Ecto neural progenitor cell (in vitro differentiated cells): ENCODE measurements at places on chromosomes 7 and 10.

DNA sequence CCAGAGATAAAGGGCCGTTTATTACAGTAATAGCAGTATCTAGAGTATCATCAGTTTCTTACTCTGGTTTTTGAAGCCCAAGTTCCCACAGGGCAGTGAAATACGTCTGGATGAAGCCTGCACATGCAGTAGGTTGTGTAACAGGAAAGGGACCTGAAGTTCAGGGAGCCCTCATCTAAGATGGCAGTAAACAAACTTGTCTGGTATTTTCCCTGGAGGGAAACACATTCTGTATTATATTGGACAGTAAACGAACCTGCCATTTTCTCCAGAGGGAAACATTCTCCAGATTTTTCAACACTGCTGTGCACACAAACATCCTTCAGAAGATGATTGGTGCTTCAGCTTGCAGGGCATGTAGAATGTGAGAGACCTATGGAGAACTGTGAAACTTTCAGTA is 189.9 kb downstream of the TFEC start:
- DNase-seq, result no peak

GRCh38 chr10:79422178-79422892 is 23.1 kb downstream of the ZCCHC24 start:
- no peak for DNase-seq

DNA sequence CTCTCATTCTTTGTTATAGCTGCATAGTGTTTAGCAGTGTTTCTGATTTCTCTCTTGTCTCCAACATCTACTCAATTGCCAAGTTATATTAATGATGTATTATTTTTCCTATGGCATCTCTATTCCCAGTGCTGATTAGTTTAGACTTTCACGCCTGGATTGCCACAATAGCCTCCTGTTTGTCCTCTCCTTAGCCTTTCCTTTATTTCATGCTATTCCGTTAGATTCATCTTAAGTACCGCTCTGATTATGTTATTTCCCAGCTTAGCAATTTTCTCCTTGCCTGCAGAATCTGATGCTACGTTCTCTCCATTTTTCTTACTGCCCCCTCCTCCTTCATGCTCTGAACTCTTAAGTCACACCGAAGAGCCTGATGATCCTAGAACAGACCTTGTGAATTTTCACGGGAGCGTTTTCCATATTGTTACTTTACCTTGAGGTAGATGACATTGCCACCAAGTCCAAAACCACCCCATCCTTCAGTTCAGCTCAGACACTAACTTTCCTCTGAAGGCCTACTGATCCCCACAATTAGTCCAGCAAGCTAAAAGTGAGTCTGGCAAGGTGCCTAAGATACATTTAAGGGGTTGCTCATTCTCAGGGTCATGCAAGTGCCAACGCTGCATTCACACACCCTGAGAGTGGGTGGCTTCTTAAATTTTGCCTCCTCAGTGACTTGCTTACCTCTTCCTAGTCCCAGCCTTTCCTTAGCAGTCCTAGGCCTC is 6.6 kb upstream of the NRF1 start:
- DNase-seq, result no peak

DNA sequence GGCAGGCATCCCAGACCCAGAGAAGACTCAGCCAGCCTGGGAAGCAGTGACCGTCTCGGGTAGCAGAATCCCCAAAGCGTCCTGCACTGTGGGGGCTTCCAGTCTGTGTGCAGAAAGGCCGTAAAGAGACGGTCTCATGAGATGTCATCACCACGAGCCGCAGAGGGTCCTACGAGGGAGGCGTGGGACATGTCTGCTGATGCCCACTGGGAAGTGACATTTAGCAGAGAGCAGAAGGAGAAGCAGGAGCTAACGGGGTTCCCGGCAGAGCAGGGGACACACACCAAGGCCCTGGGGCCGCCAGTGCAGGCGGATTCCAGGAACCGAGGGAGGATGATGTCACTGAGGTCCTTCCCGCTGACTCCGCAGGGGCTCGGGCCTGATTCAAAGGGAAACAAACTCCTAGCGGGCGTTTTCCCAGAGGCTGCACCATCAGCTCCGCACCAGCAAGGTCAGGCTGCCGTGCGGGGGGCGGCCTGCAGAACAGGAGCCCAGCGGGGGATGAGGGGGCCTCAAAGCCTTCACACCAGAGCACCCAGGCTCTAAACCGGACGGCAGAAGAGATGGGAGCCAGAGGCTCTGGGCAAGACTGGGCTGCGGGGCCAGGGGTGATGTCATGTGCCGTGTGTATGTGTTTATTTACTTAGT is 85.4 kb upstream of the PDGFA start:
- DNase-seq, result no peak

DNA sequence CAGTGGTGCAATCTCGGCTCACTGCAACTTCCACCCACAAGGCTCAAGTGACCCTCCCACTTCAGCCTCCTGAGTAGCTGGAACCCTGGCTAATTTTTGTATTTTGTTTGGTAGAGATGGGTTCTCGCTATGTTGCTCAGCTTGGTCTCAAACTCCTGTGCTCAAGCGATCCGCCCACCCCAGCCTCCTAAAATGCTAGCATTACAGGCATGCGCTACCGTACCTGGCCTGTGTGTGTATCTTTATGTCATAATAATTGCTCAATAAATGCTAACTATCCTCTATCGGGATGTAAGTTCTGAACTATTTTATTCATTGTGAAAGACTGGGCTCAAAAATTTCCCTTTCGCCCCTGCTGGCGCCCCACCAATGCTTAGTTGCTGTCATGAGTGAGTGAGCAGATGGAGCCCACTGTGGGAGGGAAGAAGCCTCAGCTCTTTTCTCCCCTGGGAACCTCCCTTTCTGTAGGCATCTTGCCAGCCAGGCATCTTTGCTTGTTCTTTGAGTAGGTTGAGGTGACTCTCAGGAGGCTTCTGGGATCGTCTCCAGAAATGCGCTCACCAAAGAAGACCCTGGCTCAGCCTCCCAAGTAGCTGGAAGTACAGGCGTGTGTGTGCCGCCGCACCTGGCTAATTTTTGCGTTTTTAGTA is 38.3 kb downstream of the CAMK1D start:
- no peak for DNase-seq

GRCh38 chr7:35355911-35356310 is 102.0 kb upstream of the TBX20 start:
- DNase-seq, result no peak

GRCh38 chr10:12327074-12327473 is 22.3 kb upstream of the CAMK1D start:
- no peak for DNase-seq

- no peak for DNase-seq
Observed at GRCh38 chr7:129719980-129720732, 108.6 kb downstream of the NRF1 start.

- DNase-seq, result peak; percentile 55
Observed at GRCh38 chr10:58326967-58327381, 7.8 kb upstream of the UBE2D1 start.

DNA sequence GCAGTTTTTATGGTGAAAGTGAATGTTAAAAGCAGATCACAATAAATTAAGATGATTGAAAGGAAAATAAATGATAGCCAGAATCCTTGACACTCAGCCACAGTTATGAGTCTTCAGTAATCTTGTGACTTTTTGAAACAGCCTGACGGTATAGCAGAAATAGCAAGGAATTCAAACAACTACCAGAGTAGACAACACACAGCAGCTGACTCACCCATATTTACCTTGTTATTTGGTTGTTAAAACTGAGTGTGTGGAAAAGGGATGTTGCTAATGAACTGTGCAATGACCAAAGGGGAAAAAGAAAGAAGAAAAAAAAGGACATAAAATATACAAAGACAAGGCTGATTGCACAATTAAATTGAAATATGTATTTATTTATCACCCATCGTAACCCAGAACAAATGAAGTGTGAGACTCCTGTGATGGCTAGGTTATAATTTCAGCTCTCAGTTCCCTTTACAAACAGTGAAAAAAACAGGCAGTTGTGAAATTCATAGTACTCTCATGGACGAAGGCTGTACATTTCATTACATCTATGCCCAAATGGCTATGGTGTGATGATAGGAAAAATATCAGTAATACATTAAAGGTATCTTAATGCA is 1023.0 kb upstream of the SORCS1 start:
- no peak for DNase-seq

GRCh38 chr10:84876116-84876999 is 548.0 kb downstream of the CCSER2 start:
- no peak for DNase-seq

- DNase-seq, result no peak
Observed at GRCh38 chr7:40541336-40541735, 406.5 kb downstream of the SUGCT start.

GRCh38 chr7:128703609-128704241 is 31.6 kb downstream of the GARIN1A start:
- DNase-seq, result no peak

GRCh38 chr7:84532196-84532595 is 337.6 kb upstream of the SEMA3A start:
- no peak for DNase-seq

DNA sequence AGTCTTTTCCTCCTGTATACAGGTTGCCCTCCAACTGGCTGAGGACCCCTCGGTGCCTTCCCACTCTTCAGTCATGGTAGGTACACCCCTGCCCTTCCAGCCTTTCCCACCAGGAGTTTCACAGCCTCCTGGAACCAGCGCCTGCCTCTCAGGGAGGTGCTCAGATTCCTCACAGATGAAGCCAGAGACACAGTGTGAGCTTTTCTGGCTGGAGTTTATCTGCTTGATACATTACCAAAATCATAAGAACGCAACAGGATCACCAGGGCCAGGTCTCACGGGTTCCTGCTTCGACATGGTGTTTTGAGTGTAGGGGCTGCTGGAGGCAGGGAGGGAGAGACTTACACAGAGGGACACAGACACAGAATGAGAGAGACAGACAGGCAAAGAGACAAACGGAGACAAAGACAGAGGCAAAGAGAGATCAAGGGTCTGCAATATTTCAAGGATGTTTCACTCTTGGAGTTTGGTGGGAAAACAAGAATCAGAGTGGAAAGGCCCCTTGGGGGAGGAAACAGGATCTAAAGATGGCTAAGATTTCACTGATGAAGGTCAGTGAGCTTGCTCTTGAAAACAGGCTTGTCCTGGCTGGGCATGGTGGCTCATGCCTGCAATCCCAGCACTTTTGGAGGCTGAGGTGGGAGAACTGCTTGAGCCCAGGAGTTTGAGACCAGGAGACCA is 6.5 kb upstream of the INMT start:
- no peak for DNase-seq

GRCh38 chr7:151631570-151631952 is 111.9 kb upstream of the RHEB start:
- DNase-seq, result no peak

GRCh38 chr10:35922876-35923600 is 280.9 kb upstream of the FZD8 start:
- DNase-seq, result no peak

DNA sequence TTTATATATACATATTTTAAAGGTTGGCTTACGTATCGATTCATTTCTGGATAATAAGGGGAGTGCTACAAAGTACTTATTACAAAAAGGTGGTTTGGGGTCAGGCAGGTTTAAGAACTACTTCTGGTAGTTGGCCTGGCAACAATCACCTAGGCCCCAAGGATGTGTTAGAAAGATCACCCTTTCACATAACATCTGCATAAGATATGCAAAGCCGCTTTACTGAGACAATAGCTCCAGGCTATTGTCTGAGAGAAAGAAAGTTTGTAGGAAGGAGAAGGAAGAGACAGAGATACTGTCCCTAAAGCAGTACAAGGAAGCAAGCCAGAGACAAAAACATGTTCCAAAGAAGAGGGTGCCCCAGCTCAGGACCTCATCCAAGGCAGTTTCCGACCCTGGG is 6.2 kb downstream of the PAXIP1 start:
- DNase-seq, result no peak

DNA sequence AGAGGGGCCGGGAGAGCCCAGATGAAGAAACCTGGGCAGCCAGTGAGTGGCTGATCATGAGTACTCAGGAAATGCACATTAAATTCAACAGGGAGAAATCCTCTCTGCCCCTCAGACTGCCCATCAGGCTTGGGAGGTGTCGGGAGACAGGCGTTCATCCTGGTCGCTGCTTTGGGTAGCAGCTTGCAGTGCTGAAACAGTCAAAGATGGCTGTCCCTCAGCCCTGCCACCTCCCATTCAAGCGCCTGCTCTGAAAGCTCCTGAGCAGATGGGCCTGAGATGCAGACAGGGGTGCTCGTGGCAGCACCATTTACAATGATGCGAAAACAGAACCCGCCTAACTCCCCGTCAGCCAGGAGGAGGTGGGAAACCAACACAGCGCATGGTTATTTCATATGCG is 3.6 kb upstream of the JAKMIP3 start:
- DNase-seq, result no peak

- no peak for DNase-seq
Observed at GRCh38 chr7:79307376-79307775, 146.1 kb downstream of the MAGI2 start.

DNA sequence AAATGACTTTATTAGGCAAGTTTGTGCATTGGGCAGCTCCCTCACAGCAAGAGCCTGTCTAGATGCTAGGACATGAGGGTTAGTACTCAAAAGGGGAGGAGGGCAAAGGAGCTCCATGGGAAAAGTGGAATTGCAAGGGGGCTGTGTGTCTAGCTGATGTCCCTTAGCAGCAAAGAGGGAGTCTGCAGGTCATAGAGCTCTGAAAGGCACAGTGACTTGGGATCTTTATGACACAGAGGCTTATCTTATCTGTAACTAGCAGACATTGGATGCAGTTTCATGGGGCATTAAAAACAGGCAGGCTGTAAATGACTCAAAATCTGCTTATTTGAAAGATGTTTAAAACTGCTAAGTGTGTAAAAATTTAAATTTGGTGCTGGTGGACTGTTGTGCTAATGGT is 556.2 kb upstream of the FZD8 start:
- no peak for DNase-seq

DNA sequence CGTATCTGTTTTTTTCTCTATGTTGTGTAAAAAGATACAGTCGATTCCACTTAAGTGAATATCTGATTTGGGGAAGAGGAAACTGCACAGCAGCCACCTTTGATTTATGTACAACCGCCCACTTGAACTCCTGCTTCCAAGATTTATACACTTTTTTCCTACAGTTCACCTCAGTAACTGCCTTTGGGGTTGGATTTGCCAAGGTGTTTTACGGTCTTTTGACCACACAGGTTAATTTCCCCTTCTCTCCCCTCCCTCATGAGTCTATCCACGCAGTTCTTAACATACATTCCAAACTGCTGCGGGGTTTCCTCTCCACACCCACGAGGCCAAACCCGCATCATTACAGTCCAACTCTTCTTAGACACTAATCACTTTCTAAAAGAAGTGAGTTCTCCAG is 277.0 kb downstream of the USP6NL start:
- no peak for DNase-seq

GRCh38 chr7:148911626-148912025 is 27.5 kb upstream of the EZH2 start:
- no peak for DNase-seq
